ENCODE measurements at places on chromosomes 16 and 17.

DNA sequence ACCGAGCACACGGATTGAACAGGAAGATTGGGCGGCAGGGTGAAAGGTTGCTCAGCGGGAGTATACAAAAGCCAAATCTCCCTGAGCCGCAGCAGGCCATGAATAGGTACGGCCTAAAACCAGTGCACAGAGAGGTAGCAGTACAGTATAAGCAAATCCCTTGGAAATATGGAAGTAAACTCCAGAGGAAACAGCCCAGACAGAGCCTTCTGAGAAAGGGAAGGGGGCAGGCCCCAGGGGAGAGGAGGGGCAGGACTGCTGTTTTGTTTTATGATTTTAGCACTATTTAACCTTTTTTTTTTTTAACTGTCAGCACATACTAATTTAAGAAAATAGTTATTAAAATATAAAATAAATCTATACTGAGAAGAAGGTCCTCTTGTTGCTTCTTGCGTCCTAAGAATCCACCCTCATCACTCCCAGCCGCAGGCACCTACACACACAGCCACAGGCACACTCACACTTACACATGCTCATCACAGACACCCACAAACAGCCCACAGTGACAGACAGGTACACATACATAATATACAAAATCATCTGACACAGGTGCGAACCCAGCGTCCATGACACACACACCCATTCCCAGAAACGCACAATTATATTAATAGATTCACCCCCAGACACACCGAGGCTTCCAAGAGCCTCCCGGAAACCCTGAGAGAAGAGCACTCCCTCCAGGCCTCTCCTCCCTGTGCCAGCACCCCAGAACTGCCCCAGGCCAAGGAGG lies 12.8 kb downstream of the PLXDC1 start:
- DNase-seq = no peak

GRCh38 chr16:556474-557173 lies 3.6 kb upstream of the PRR35 start:
- DNase-seq = no peak

DNA sequence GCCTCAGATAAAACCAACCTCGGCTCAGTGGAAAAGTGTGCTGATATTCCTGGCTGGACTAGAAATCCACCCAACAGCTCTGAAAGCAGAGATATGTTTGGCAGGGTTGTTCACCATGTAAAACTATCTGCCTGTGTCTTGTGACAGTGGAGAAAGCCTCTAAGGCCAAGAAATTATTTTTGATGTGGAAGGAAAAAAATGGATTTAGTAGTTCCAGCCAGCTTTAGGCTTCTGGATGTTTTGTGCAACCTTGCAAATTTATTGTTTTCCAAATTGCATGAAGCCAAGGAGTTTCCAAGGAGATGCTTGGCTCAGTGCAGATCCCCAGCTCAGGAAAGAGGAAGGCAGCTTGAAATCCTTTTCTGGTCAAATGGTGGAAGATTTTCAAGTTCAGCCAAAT lies 31.6 kb downstream of the TEKT5 start:
- no peak for DNase-seq

DNA sequence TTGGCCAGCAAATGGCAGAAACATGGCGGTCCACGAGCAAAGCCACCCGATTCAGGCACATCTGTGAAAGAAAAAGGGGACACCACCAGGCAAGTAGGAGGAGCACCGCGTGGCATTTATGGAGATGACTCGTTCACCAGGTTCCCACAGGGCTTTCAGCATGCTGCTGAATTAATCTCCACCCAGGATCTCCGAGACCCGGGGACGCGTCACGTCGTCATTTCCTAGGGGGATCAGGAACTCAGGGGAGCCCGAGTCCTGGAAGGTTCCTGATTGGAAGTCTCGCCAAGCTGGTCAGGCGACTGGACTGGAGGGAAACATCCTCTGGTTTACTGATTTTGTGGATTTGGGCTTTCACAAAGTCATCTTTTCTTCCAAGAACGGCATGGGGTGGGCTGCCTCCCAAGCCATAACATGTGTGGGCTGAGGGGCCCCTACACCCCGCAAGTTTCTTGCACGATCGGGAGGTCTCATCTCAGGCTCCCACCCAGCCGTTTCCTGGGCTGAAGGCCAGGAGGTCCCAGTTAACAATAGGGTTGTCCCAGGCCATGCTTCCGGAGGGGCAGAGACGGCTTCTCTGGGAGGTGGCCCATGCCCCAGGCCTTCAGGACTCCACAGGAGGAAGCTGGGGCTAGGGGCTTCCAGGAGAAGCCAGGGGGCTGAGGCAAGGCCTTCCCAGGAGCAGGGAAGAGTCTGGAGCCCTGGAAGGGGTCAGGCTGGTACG lies 645 bp downstream of the DNAH17 start:
- DNase-seq = no peak

DNA sequence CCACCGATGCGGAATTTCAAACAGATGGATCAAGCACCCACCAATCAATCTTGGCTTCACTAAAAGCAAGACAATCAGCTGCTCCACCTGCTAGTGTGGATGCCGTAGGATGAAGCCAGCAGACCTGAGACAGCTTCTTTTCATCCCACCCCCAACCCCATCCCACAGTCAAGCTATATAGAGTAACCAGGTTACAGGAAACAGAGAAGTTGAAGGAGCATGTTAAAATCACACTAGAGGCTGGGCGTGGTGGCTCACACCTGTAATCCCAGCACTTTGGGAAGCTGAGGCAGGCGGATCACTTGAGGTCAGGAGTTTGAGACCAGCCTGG lies 37.7 kb downstream of the CMTM4 start:
- DNase-seq = no peak

GRCh38 chr17:37373530-37374159 lies 2.1 kb upstream of the C17orf78 start:
- DNase-seq = peak; percentile 22

GRCh38 chr17:79005063-79005861 lies 4.3 kb downstream of the CANT1 start:
- no peak for DNase-seq

- no peak for DNase-seq
Observed at GRCh38 chr16:53091466-53092211, 36.8 kb downstream of the CHD9 start.

DNA sequence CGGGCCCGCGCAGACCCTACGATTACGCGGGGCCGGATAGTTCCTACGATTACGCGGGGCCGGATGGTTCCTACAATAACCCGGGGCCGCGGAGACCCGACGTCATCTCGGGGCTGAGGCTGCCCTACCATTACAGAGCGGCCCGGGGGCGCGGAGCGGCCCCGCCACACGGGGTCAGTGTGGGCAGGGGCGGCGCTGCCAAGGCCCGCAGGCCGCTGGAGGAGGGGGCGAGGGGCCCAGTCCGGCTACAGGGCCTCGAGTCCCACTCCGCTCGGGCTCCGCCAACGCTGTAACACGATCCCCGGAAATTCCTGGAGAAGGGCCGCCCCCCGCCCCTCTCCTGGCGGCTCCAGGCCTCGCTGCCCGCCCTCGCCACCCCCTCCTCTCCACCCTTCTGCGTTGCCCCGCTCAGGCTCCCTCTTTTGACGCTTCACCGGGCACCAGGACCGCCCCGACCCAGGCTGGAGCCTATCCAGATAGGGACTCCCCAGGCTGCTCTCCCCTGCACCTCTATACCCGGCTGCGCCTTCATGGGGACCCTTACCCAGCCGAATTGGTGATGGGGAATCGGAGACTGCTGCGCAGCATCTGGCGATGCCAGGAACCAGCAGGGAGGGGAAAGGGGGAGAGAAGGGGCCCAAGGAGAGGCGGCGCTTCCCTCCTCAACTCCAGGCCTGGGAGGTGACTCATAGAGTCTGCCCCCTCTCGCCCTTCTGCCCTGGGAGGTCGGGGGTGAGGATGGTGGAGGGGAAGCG lies at the start of gene RAB34:
Gene RAB34 (minus strand): TSS at position 291 of the 755 bp plus-strand sequence. CDS start 602 bp downstream, outside the sequence.
- DNase-seq = no peak

- no peak for DNase-seq
Observed at GRCh38 chr16:67129422-67129821, 19.7 kb downstream of the PHAF1 start.

- no peak for DNase-seq
Observed at GRCh38 chr17:74443516-74444296, 11.8 kb downstream of the GPRC5C start.

DNA sequence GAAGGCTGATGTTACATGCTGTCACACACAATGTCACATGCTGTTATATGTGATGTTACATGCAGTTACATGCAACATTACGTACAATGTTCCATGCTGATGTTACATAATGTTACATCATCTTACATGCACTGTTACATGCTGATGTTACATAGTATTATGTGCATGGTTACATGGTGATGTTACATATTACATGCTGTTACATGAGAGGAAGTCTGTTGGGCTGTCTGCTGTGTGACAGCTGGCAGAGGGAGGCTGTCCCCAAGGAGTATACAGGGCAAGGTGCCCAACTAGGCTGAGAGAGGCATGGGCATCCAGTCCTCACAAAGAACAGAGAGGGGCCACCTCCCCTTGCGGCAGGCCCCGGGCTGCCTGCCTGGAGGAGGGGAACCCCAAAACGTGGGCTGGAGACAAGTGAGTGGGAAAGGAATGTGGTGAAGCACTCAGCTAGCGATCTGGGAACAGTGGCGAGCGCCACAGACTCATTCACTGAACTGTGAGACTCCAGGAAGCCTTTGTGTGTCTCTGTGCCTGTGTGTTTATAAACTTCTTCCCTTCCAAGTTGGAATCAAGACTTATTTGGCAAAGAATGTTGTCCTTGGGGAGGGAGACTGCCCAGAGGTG lies 30.6 kb downstream of the TMEM92 start:
- no peak for DNase-seq

- no peak for DNase-seq
Observed at GRCh38 chr16:66309-67182, 5.9 kb downstream of the RHBDF1 start.

- no peak for DNase-seq
Observed at GRCh38 chr16:70753228-70753627, 47.7 kb downstream of the VAC14 start.

GRCh38 chr16:66154801-66155200 lies 211.7 kb upstream of the CDH5 start:
- DNase-seq = no peak

GRCh38 chr17:31295489-31295871 lies 1.6 kb downstream of the OMG start:
- DNase-seq = no peak

- no peak for DNase-seq
Observed at GRCh38 chr17:79023886-79024771, at the start of gene C1QTNF1. Gene C1QTNF1 (plus strand): TSS chr17:79024169. CDS start chr17:79043969, 19,800 bp downstream.

DNA sequence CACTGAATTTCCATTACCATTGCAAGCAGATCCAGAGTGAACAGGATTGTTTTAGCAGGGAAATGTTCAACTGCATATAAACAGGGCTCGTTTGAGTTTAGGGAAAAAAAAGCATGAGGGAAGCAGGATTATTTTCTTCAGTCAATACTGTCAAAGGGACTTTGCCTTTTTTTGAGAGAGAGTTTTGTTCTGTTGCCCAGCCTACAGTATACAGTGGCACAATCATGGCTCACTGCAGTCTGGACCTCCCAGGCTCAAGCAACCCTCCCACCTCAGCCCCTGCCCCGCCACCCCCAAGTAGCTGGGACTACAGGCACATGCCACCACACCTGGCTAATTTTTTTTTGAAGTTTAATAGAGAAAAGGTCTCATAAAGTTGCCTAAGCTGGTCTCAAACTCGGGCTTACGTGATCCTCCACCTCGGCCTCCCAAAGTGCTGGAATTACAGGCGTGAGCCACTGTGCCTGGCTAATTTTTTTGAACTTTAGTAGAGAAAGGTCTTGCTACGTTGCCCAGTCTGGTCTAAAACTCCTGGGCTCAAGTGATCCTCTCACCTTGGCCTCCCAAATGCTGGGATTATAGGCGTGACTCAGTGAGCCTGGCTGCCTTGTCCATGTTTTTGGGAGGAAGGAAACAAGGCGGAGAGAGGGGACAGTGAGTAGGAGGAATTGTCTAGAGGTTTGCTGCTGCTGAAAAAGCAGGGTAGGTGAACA lies 14.8 kb downstream of the PKD1L3 start:
- DNase-seq = no peak

DNA sequence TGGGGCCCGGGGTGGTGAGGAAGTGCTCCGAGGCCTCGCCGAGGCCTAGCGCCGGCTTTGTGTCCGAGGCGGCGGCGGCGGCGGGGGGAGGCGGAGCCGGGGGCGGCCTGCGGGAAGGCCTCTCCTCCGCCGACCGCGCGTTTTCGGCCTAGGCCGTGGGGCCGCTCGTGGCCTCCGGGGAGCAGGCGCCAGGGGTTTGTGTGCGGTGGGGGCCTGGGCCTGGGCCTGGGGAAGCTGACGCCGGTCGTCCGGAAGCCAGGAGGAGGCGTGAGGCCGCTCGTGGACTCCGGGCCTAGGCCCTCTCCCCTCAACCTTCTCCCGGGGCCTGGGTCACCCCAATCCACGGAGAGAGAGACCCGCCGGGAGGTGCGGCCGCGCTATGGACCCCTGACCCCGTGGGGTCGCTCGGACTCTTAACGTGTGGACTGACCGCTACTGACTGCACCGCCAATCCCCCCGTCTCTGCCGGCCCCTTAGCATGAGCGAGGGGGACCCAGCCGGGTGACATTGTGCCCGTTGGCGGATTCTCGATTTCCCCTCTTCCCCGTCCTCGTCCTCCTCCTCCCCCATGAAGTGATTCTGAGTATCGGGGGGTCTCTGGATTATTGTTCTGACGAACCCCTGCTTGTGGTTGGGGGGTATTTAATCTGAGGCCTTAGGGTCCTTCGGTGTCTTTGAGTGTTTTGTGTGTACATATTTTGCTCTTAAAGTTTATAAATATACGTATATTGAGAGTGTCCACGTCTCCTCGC lies 660 bp downstream of the RBBP6 start:
- no peak for DNase-seq

- DNase-seq = no peak
Observed at GRCh38 chr17:17048106-17048505, 5.8 kb downstream of the MPRIP start.

GRCh38 chr17:29243792-29244191 lies 2.9 kb upstream of the CRYBA1 start:
- DNase-seq = no peak

GRCh38 chr17:30323895-30324319 lies 9.9 kb downstream of the TMIGD1 start:
- DNase-seq = no peak

DNA sequence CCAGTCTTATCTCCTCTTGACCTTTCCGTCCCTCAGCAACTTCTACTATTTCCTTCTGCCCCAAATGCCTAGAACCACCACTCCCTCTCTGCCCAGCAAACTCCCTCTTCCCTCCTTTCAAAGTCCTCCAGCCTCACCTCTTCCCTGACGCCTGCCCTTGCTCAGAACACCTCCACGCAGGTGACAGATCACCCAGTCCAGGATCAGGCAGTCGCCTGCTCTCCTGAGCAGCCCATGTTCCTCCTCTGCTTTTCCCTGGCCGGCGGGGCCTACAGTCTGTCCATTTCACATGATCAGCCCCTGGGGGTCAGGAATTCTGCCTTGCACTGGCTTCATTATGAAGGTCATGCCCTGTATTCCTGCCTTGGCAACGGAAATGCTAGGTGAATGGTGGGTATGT lies 422 bp downstream of the CD300LF start:
- DNase-seq = no peak

- no peak for DNase-seq
Observed at GRCh38 chr17:66671156-66671555, 163.8 kb upstream of the CACNG5 start.
